ENCODE measurements at places on chromosomes 11 and 22.

GRCh38 chr11:69677749-69678148 is 2.6 kb upstream of the LTO1 start:
- no peak for DNase-seq

DNA sequence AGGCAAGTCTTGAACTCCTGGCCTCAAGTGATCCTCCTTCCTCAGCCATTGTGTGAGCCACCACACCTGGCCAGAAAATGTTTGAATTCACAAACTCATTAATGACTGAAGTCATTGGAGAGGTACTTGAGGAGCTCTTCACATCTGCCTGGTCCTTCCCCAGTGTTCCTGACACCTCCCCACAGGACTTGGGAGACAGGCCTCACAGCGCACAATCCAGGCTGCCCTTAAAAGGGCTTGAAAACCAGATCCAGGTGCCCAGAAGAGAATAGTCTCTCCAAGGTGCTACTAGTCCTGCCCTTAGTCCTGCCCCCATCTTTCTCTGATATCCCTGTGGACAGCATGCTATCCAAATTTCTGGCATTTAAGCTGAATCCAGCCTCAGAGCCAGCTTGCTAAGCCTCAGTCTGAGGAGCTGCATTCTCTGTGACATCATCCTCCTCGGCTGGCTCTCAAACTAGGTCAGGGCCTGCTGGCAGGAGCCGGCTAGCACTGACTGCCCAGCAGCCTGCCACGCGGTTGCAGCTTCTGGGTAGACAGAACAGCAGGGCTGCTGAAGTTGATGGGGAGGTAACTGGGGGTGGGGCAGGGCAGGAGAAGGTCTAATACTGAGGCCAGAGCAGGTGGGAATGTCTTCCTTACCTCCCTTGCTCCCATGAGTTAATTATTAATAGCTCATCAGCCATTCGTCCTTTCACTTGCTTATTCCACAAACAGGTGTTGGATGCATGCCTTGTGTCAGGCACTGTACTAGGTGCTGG is 35.3 kb upstream of the NECTIN1 start:
- no peak for DNase-seq

GRCh38 chr22:45322873-45323525 is 13.3 kb downstream of the FAM118A start:
- no peak for DNase-seq

DNA sequence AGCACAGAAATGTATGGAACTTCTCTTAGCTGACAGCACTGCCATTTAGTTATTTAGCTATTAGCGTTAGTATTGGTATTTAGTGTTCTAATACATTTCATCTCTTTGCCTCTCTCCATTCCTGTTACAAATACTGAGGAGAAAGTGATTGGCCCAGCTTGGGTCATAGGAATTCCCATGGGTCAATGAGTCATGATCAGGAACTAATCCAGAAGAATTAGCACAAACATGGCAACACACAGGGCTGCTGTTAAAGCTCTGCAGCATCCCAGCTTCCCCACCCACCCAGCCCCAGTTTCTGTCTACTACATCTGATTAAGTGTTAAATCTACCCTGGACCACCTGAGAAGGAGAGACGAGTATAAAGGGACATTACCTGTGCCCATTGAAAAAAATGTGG is 36.1 kb downstream of the PDGFD start:
- DNase-seq = no peak

DNA sequence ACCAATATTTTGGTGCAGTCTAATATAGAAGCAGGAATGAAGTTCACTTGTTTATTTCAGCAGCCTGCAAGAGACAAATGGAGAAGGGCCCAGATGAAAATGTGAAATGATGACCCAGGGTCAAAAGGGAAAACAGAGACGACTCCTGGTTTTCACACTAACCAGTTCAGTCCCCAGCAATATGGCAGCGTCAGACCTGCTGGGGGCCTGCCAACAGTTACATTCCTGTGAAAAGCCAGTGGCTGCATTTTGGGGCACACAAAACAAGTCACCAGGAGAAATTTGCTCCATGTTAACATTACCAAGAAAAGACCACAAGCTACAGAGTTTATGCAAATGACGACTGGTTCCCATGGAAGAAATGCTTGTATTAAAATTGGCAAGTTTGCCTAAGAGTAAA is 80.2 kb downstream of the CCDC34 start:
- DNase-seq = no peak

DNA sequence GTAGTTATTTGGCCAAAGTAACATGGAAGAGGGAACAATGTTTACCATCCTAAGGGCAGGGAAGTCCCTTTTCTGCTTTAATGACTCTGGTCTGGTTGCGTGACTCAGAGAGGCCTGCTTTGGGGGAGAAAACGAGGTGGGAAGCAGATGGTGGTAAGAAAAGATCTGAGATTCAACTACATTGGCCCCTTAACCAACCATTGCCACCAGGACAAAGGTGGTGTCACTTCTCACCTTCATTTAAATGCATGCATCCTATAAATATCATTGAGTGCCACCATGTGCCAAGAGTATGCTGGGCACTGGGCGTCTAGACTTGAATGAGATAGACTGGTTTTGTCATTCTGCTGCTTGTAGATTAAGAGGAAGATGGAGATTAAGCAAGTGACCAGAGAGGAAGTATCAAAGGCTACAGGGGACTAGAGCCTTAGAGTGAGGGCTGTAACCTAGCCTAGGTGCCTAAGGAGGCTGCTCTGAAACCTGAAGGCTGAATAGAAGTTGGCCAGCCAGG is 3.6 kb upstream of the SORL1 start:
- no peak for DNase-seq

DNA sequence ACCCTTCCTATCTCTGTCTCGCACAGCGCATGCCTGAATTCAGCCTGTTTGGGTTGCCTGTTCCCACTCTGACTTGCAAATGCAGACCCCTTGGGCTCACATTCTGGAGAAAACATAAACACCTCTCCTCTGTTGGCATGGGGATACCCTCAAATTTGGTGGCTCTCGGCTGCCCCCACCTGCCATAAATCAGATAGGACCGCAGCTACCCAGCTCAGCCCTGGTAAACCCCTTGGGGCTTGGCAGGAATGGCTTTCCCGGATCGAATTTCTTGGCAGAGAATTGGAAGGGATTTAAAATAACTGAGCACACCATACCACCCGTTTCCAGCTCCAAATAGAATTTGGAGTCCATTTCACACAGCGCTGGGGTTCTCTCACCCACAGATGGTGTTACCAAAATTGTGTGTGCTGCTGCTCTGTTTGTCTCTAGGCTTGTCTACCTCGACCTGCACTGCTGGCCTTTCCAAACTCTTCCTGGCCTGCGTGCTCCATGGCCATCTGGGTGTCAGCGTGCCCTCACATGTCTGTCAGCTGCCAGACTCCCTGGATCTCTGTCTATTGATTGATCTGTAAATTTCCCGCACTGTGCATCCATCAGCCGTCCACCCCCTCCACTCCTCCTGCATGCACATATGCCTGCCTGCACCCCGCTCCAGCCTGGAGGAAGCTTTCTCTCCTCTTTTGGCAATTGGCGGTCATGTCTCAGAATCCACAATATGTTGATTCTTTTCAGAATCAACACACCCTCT is 134.0 kb downstream of the NTM start:
- no peak for DNase-seq

DNA sequence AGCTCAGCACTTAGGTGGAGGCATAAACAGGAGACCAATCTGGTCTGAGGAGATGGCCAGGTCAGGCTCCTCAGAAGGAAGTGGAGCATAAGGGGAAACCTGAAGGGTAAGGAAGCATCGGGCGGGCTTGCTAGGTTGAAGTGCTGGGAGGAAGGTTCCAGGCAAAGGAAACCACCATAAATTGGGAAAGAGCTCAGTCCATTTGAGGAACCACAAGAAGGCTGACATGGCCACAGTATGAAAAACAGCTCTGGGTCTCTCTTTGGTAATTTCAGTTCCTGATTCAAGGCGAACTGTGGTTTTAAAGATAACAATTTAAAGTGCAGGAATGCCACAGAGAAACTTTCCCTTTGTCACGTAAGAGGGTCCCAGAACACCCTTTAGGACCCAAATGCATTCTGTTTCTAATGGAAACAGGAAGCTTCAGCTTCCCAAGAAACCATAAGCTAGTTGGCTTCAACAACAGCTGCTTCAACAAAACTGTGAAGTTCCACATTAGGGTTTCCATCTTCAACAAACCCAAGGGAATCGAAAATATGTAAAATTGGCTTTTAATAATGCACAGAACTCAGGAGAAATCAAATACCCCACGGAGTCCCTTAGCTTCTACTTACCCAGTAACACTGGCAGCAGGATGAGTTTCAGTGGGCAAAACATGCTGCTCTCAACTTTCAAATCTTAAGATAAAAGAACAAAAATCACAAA is 10.4 kb downstream of the JAML start:
- no peak for DNase-seq

- DNase-seq = no peak
These were observed 525 bp downstream of the BIK start for GRCh38 chr22:43110927-43111623.

GRCh38 chr11:126025822-126026221 is 36.8 kb downstream of the CDON start:
- no peak for DNase-seq

- no peak for DNase-seq
These were observed 75.1 kb upstream of the SESN3 start for GRCh38 chr11:95306123-95306522.

DNA sequence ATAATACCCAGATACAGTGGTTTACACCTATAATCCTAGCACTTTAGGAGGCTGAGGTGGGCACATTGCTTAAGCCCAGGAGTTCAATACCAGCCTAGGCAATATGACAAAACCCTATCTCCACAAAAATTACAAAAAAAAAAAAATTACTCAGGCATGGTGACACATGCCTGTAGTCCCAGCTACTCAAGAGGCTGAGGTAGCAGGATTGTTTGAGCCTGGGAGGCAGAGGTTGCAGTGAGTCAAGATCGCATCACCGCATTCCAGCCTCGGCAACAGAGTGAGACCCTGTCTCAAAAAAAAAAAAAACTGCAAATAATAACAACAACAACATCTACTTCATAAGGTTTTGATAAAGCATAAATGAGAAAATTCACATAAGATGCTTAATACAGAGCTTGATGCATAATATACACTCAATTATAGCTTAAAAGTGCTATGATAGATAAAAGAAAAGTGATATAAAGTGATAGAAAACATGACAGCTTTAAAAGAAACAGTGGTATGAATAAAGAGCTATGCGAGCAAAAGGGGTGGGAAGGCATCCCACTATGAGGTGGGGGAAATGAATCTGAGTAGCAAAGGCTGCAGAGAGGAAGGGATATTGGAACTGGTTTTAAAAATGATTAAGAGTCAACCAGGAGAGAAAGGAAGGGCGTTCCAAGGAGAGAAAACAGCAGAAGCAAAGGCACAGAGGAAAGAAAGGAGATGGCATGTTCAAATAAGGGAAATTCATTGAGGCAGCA is 197.6 kb downstream of the KIF18A start:
- no peak for DNase-seq

DNA sequence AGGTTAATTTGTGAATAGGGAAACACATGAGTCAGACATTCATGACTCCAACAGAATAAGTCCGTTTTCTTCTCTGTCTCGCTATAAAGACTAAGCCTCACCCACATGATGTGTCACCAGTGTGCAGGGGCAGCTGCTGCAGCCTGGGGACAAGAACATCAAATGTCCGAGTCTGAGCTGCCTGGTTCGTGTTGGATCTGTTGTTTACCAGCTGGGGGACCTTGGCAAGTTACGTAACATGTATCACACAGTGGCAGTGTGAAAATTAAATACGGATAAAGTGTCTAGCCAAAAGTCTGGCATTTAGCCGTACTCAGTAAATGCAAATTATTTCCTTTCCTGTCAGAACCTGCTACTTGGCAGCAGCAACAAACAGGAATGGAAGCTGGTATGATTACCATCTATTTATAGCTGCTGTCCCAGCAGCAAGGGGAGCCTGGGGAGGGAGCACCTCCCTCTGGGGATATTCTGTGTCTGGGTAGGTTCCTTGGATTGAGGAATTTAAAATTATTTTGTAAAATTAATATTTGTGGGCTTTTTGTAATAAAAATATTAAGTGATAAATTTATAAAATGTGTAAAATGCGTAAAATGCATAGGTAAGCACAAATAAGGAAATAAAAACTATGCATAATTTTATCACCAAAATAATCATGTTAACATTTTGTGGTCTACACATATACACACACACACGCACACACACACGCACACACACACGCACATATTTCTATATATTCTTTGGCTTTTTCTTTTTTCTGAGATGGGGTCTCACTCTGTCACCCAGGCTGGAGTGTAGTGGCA is 1.3 kb upstream of the CLDN25 start:
- no peak for DNase-seq

DNA sequence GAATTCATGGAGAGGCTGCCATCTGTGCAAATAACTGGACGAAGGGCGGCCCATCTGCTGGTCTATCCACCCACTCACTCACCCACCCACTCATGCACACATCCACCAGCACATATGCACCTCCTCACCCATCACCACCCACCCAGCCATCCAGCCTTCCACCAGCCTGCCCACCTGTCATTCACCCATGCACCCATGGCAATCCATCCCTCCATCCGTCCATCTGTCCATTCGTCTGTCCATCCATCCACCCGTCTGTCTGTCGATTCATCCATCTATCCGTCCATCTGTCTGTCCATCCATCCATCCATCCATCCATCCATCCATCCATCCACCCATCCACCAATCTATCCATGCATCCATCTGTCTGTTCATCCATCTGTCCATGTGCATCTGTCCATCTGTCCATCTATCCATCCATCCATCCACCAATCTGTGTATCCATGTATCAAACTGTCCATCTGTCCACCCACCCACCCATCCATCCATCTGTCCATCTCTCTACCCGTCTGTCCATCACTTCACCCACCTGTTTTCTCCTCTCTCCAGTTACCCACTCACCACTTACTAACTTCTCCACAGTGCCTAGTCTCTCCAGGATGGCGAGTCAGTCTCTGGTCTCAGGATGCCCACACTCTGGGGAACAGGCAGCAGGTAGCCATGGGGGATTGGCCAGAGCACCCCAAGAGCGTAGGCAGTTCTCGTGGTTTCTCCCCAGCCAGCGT is 8.9 kb downstream of the TRPM5 start:
- no peak for DNase-seq

GRCh38 chr11:105923807-105924206 is 98.2 kb downstream of the MSANTD4 start:
- no peak for DNase-seq

DNA sequence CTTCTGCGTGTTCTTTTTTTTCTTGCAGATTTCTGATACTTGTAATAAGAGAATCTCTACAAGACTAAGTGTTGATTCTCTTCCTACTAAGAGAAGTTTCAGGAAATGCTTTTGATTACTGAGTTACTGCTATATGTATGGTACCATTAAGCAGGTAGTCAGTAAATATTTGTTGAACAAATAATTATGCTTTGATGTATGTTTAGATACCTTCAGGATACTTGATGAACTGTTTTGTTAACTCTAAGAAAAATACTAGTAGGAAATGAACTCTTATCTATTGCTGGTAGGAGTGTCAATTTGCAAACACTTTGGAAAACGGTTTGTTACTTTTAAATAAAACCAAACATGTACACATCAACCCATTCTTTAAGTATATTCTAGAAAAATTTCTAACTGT is 90.6 kb downstream of the TMEM135 start:
- no peak for DNase-seq

GRCh38 chr11:9757809-9758636 is 94.1 kb downstream of the SWAP70 start:
- peak; percentile 90 for DNase-seq

- DNase-seq = no peak
These were observed 20.7 kb upstream of the C11orf96 start for GRCh38 chr11:43921561-43922294.

GRCh38 chr11:58926695-58927094 is 12.6 kb upstream of the GLYATL1 start:
- DNase-seq = no peak

Measured in K562 (cell line).